Naive thymus-derived CD8-positive, alpha-beta T cell (primary cell): ENCODE measurements at places on chromosomes 1 and 21. TPM values are rescaled to one million over a fixed set of nuclear protein-coding genes. Genes with fewer than 3 reads are reported as not detected.

DNA sequence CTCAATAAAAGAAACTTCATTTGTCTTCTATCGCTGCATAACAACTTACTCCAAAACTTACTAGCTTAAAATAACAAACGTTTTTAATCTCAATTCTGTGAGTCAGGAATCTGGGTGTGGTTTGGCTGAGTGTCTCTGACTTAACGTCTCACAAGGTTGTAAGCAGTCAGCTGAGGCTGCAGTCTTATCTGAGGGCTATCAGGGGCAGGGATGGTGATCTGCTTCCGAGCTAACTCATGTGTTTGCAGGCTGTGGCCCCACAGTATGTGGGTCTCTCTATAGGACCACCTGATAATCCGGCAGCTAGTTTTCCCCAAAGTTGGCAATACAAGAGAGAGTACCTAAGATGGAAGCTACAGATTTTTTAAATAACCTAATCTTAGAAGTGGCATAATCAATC, 234.2 kb upstream of the FGGY start:
- DNase-seq, result no peak

Gene CCDC17
- total RNA-seq, result 9.4 TPM

DNA sequence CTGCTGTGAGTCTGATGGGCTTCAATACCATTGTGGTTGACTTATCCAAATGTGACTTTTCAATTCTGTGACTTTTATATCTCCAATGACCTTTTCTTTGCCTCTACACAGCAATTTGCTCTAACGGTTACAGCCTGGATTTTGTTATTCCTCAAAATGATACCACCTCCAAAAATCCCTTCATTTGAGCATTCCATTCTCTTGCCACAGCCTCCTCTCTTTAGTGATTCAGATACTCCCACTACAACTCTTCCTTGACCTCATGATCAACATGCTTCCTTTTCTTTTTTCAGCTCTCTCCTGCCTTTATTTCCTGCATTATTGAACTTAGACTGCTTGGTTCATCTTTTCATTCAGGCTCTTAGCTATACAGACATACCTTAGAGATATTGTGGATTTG, 16.6 kb upstream of the IL19 start:
- DNase-seq, result no peak

DNA sequence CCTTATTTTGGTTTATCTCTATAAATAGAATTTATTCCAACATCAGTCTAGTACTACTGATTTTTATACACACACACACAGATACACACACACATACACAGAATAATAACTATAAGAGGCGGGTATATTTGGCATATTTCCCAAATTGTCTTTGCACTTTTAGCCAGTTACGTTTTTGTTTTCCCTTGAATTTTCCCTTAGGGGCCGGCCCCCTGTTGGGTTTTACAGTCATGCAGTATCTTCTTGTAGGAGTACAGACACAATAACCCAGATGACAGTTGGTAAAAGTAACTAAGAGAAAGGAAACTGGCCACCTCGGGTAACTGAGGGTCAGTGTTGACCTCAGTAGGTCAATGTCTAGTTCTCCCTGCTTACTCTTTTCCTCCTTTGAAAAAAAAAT, 50.9 kb downstream of the DISP1 start:
- DNase-seq, result no peak

Gene OR6K3
- not detected for total RNA-seq

DNA sequence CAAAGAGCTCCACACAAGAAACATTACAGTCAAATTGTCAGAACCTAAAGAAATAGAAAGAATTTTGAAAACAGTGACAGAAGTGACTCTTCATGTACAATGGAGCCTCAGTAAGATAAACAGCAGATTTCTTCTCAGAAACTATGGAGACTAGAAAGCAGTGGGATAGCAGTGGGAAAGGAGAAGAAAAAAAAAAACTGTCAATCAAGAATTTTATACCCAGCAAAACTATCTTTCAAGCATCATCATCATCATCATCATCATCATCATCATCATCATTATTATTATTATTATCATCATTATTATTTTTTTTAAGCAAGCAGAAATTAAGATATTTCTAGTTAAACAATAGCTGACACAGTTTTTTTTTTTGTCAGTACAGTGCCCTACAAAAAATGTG, 24.2 kb downstream of the CEP170 start:
- no peak for DNase-seq
